ENCODE measurements at places on chromosomes 3 and 15.

DNA sequence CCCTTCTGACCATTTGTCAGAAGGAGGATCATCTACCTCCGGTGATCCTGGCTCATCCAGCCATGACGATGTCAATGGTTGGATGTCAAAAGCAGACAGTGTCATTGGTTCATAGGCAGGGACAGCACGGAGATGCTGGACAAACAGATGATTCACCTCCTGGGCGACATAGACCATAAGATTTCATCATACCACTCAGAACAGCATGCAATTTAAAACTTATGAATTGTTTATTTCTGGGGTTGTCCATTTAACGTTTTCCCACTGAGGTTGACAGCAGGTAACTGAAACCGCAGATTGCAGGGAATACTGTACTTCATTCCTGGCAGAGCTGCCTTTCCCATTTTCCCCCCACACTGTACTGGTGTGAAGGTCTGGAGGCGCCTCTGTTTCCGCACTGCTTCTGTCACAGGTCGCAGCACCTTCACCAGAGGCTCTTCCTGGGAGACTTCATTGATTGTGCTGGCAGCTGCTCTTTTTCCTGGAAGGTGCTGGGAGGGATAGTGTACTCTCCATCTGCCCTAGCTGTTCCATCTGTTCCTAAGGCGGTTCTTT, 32.5 kb upstream of the TMOD3 start:
- DNase-seq: peak; percentile 10

DNA sequence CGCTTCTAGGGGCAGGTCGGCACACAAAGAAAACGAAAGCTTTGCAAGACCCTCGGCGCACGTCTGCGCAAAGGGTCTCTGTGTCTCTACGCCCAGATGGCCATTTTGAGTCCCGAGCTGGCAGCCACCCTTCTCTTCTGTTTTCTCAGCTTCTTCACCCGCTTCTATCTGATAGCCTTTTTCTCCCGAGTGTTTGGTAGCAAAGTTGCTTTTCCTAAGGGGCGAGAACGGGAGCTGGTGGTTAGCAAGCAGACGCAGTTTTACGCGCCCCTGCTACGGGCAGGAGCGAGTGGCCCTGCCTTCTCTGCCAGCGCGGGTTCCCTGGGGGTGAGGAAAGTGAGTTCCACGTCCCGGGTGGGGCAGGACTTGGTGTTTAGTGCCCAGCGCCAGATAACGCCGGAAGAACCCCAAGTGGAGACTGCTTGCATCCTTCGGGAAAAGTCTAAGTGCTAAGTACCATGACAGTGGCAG, 2.9 kb upstream of the MKRN2 start:
- DNase-seq: no peak

DNA sequence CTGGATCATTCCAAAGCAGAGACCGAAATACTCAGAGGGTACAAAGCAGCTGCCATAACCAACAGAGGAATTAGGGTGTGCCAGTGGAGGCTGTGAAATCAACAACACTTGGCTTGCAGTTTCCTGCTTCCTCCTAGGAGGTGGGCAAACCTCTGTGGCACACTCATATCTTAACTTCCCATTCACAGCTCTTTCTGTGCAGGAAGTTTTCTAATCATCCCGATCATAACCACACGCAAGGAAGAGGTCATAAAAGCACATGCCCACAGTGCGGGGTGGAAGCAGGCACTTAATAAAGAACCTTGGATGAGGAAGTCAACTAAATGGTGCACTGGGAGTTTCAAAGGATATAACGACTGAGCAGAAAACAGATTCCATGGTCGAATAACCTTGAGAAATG, 5.1 kb downstream of the SCAMP2 start:
- DNase-seq: no peak

DNA sequence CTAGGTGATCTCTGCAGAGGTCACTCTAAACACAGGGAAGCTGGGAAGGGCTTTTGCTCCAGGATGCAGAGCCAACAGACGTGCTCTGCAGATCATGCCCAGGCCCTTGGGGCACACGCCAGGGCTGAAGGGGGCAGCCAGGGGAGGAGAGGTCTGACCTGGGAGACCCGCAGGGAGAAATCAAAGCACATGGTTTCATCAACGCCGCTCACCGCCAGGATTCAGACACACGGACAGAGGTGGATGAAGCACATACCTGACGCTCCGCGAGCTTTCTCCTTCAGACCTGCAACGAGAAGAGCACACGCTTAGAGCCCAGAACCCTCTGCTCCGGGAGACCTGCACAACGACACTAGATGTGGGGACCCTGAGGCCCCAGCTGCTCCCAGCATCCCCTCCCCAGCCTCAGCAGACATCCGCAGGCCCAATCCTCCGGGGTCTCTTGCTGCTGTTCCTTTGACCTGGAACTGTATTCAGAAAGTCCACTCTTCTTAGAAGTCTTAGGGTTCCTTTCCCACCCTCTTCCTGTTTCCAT, 90.7 kb upstream of the IQSEC1 start:
- DNase-seq: no peak

DNA sequence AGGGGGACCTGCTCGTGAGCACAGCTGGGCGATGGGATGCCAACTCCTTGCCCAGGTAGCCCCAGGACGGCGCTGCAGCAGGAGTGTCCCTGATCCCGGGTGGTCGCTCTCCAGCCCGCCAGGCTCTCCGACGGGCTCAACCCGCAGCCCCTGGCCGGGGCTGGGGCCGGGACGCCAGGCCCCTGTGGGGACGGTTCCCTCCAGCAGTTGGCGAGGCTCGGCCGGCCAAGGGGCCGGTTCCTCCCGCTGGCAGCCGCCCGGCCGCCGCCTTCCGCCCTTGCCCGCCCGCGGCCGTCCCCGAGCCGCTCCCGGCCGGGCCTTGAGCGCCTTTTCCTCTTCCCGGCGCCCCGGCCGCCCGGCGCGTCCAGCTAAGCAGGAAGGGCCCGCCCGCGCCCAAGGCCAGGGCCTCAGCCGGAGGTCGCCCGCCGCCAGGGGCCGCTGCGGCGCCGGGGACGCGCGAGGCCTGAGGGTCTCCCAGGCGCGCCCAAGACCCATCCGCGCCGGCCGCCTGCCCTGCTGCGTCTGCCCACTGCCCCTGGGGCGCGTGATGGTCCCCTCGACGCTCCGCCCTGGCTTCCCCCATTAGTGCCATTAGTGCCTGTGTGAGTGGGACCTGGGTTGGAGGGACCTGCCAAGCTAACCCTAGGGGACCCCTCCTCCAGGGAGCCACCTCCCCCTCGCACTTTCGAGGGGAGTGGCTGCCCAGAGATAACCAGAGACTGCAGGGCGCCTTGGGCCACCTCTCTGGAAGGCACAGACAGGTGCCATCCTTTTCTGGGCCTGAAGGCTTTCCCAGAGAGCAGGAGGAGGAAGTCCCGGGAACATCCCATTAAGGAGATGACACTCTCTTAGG, 106.4 kb downstream of the FBLN2 start:
- no peak for DNase-seq

DNA sequence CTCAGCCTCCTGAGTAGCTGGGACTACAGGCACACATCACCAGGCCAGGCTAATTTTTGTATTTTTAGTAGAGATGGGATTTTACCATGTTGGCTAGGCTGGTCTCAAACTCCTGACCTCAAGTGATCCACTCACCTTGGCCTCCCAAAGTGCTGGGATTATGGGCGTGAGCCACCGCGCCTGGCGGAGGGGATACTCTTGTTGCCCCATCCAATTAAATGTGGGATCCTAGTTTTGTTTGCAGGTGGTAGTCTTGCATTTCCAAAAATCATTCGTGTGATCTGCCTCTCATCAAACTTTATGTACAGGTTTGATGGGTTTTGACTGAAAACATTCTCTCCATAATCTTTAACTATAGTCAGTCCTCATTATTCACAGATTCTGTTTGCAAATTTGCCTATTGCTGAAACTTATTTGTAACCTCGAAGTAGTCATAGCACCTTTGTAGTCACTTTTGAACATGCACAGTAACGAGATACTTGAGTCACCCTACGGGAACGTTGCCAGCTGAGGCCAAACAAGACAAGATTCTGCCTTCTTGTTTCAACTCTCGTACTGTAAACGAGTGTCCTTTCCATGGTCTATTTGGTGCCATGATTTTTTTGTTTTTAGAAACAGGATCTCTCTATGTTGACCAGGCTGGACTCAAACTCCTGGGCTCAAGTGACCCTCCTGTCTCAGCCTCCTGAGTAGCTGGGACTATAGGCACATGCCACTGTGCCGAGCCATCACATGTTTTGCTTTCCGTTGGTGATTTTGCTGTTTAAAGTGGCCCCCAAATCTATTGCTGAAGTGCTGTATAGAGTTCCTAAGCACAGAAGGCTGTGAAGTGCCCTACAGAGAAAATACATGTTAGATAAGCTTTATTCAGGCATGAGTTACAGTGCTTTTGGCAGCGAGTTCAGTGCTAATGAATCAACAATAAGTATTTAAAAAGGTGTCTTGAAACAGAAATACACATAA, 8.1 kb upstream of the MAPK6 start:
- no peak for DNase-seq

DNA sequence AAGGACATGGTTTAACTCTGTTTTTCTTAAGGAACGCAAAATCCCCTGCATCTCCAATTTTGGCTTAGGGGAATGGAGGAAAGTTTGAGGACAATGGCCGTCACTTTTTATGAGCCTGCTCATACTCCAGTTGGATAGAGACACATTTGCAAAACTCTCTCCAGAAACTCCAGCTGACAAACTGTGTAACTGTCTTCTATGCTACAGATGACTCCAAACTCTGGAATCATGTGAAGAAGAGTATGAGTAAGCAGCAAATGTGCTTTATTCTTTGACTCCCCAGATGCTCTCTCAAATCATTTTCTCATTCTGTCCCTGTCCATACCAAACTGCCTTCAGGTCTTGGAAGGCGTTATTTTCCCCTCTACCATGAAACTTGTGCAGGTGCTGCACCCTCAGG, 226.5 kb upstream of the GPR149 start:
- no peak for DNase-seq

DNA sequence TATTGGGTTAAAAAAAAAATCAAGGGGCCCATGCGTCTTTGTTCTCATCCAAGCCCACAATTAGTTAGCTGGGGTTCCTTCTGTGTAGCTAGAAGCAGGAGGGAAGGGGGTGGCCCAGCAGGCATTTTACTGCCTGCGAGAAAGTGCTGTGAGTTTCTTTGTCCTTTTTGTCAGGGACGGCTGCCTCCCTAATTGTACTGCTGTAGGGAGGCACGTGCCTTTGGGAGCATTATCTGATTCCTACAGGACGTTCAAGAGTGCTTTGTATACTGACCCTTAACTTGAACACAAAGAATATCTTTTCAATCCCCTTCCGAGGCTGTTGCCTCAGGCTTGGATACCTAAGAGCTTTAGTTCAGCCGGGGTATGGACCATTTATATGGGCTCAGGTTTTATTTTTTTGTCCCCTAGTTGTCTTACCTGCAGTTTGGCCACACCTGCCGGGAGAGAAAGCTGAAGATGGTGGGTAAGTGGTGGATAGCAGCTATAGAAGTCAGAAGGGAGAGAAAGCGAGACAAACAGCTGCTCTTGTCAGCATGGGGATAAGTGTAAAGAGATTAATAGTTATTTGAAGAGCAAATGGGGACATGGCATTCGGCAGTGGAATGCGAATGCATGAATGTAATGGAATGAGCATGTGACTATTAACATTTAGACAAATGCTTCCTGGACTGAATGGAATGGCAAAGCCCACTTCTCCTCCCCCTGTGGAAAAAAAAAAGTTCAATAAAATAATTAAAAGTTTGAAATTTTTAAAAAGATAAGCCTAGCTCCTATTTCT, 175.2 kb downstream of the TP63 start:
- DNase-seq: no peak

DNA sequence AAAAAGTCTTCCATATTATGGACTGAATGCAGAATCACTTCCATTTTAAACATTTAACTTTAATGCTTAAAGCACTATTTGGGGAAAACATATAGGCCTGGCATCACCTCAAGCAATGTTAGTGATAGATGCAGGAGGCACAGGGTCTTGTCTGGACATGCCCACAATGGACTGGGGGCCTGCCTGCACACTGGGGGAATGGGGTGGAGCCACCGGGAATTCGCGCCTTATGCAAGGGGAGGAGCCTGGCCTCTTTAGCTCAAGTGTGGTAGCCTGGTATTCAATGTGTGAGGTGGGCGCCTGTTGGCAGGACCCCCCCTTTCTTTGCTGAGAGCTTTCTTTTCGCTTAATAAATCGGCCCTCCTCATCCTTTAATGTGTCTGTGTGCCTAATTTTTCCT, 29.9 kb downstream of the ACKR4 start:
- DNase-seq: no peak

- DNase-seq: peak; percentile 90
These were observed 838.5 kb downstream of the TUSC7 start for GRCh38 chr3:117547956-117548550.

DNA sequence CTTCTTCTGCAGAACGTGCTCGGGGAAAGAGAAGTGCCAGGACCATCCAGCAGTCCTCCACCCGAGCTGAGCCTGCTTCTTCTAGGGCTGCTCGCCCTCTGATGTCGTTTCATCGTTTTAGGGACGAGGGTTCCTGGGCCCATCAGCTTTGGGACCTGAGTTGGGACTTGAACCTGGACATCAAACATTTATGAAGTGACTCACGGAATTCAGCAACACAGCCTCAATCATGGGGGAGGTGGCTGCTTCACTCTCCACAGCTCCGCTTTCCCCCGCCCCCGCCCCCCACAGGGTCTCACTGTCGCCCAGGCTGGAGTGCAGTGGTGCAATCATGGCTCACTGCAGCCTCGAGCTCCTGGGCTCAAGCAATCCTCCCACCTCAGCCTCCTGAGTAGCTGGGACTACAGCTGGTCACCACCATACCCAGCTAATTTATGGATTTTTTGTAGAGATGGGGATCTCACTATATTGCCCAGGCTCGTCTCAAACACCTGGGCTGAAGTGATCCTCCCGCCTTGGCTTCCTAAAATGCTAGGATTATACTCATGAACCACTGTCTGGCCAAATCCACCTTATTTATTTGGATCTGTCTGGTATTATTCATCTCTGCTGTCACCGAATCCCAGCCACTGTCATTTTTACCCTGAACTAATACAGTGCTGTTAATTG, 725 bp upstream of the SCAMP2 start:
- DNase-seq: no peak

GRCh38 chr15:99257107-99257750, 5.9 kb downstream of the LRRC28 start:
- no peak for DNase-seq

GRCh38 chr3:191438150-191438814, 22.7 kb upstream of the PYDC2 start:
- DNase-seq: no peak

DNA sequence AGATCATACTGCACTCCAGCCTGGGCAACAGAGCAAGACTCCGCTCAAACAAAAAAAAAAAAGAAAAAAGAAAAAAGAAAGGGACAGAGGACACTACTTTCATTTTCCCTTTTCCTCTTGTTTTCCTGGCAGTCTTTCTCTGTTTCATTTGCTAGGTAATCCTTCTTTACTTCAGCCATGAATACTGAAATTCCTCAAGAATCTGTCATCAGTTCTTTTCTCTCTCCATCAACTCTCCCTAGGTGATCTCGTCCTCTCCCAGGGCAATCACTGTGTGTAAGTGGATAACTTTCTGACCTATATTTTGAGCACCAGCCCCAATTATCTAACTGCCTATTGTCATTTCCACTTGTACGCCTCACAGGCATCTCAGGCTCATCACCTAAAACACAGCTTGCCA, 51.5 kb downstream of the TTC23 start:
- peak; percentile 35 for DNase-seq

DNA sequence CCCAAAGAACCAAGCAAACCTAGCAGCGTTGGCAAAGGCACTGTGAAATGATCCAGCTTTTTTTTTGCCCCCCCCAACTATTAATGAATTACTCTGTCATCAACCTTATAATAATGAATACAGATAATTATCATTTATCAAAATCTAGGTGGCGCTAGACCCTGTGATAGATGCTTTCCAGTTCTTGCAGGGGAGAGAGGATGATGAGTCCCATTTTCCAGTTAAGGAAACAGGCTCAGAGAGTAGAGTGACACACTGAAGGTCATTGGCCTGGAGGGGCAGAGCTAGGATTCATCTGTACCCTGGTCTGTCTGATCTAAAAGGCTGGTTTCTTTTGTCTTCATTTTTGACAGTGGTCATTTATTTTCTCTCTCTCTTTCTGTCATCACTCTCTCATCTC, 5.0 kb downstream of the ACOX2 start:
- no peak for DNase-seq

Data from kidney glomerular epithelial cell (primary cell).